Left lobe of liver (tissue), 2 donors: ENCODE measurements at places on chromosomes 2 and 18. TPM values are rescaled to one million over a fixed set of nuclear protein-coding genes. Genes with fewer than 3 reads are reported as not detected.
A peak's percentile ranks its signal among the peaks of the same experiment; 100 is the strongest.

- DNase-seq = no peak
Measured at GRCh38 chr2:140436936-140437335, 1656.7 kb upstream of the NXPH2 start.

DNA sequence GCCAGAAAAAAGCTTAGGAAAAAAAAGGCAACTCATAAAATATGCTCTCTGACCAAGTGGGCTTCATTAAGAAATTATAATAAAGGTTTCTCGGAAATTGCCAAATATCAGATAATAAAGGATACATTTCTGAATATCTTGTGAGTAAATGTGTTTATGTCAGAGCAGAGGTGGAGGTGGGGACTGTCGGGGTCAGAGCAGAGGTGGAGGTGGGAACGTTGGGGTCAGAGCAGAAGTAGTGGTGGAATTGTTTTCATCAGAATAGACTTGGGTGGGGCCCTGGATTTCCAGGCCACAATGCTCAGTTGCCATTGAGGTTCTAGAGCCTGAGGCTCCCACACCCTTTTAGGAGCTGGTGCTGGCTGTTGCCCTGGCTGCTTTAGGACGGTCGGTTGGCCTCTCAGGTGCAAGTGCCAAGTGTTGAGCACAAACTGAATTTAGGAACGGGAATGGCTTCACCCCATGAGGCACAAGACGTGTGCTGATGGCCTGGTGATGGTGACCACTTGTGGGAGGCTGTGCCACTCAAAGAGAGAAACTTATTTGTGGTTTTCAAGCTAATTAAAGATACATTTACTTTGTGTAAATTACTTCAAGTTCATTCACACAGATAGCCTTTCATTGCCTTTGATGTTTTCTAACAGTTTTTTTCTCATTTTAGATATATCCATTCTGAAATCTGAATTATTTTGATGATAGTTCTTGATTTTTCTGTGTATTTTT, 131.5 kb downstream of the ATP9B start:
- no peak for DNase-seq

- DNase-seq = no peak
Measured at GRCh38 chr2:96895746-96896651, 26.1 kb upstream of the SEMA4C start.

SCLY gene
- 40.6 TPM for total RNA-seq

- no peak for DNase-seq
Measured at GRCh38 chr2:241551599-241551997, 6.9 kb upstream of the BOK start.

DNA sequence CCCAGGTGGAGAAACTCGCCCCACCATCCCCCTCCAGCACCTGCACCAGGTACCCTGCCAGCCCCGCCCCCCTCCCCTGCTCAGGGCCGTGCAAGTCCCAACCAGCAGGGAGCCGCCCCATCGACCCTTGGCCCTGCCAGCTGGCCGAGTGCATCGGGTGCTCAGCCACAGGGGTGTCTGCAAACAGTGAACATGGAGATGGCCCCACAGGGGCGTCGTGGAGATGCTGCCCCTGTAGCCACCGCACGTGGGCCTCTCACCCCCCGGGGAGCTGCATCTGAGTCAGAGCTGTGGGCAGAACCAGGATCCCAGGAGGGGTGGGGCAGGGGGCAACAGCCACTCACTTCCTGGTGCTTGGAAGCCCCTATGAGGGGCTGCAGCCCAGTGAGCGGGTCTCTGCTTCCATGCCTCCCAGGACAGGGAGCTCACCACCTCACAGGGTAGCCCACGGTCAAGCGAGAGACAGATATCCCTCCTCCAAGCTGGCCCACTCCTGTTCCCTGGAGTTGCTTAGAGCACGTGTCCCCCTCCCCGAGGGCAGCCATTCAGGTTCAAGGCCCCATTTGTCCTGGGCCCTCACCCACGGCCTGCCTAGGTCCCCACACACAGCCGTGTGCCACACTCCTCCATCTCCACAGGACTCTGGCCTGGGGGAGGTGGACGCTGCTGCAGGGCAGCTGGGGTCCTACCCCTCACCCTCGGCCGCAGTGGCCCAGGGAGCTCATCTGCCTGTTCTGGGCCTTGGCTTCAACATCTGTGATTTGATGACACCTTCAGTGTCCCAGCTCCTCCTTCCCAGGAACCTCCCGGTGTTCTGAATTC, 1.1 kb upstream of the MAB21L4 start:
- DNase-seq = peak; percentile 87

DNA sequence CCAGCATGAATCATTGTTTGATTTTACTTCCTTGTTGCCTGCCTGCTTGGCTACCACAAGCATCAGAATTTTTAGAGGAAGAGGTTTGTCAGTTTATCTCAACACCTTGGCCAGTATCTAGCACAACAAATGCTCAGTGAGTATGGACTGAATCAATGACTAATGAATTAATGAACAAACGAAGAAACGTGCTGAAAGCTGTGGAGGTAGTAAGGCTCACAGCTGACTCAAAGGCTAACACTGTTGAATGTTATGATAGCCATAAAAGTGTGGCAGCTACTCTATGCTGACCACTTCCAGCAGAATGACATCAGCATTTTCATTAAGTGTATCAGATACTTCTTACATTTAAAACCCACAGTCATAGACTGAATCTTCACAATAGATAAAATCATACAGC, 543.4 kb downstream of the IRS1 start:
- DNase-seq = no peak

PMAIP1 gene
- 0.28 TPM for total RNA-seq

- DNase-seq = no peak
Measured at GRCh38 chr2:222193328-222193983, 105.3 kb downstream of the PAX3 start.

DNA sequence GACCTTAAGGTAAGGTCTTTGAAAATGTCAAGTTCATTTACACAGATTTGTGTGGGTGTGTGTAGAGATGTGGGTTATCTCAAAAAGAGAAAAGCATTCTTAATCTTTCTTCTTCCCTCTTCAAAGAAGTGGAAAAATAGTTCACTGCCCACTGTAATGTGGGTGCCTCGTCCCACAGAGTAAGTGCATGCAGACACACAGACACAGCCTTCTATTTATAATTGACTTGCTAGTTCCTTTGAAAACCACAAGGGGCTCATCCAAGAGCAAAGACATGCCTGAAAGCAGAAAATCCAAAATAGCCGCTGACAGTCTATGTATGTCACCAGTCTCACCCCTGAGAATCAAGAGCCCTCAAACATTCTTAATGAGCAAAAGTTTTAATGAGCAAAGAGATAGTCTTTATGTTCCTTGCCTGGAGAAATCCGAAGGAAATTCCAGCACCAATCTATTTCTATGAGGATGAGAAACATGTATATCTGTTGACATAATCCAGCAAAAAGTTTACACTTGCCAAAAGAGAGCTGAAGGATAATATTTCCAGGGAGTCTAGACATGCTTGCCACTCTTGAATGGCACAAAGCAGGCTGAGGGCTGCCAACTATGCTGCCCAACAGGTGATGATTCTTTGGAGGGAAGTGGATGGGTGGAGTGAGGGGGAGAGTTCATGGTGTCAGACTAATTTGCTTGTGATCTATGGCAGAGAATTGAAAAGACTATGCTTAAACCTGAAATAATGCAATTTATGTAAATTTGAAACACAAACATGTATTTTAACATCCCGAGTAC, 93.9 kb downstream of the ACVR1 start:
- DNase-seq = no peak

ZNF396 gene
- 1.2 TPM for total RNA-seq

DNA sequence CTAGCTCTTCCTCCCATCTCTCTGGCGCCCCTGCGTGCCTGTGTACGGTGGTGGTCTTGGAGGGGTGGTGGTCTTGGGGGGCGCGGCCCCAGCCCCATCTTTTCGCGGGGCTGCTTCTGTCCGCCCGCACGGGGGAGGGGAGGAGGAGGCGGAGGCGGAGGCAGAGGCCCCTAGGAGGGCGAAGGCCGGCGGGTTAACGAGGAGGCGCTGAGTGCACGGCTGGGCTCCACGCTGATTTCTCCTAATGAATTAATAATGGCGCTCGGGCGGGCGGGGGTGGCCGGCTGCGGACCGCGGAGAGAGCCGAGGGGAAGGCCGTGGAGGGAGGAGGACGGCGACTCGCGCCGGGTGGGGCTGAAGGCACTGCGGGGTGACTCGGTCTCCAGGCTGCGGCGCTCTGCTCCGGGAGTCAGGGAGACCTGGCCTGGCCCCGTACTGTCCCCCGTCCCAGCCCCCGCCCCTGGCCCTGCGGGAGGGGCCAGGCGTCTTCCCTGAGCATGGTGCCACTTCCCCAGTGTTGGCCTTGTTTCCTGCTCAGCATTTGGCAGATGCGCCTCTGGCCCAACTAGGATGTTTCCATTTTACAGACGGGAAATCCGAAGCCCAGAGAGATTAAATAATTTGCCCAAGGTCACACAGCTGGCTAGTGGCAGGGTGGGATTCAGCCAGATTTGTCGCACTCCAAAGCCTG, 6.0 kb downstream of the GAREM2 start:
- DNase-seq = no peak

GRCh38 chr2:240078631-240079030, 25.3 kb upstream of the OR6B3 start:
- no peak for DNase-seq

- DNase-seq = no peak
Measured at GRCh38 chr2:224875841-224876240, 159.7 kb upstream of the CCDC195 start.

VWC2L gene
- not detected for total RNA-seq

DNA sequence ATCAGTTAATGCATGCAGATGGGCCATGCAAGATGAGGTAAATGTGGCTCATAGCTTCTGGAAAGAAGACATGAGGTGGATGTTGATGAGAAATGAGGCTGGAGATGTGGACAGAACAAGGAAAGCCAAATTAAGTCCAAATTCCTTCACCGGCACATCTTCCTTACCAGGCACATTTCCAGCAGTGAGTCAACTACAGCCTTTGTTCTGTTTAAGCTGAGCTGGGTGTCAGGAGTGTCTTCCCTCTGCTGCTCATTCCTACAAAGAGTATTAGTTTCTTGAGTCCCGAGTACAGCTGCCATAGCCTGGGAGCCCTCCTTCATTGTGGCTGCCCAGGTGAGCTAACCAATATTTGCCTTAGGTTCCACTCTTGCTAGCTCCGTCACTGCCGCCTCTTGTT, 945.0 kb downstream of the SLC4A3 start:
- DNase-seq = no peak

GRCh38 chr2:218249691-218250090, 11.1 kb upstream of the GPBAR1 start:
- no peak for DNase-seq

CHRNA1 gene
- total RNA-seq = not detected

DNA sequence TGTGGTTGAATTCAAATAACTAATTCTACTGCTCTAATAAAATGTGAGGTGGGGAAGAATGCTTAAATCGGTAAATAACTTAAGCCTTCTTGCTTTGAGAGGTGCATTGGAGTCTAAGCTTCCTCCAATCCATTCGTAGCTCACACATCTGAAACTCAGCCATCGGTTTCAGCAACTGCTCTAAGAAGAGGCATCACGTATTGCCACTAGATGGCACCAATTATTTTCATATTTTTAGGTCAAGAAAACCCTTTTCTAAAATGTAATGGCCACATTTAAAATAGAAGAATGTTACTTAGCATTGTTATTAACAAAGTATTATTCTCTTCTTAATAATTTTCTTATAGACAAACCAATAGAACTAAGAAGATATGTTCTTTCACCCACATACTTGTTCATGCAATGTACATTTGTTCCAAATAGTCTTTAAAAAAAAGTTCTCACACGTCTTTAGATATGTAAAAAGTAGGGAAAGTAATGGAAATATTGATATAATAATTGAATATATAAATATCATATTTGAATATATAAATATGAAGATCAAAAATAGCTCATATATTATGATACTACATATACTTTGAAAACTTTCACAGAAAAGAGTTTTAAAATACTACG, 229.8 kb downstream of the CCDC178 start:
- no peak for DNase-seq

DCDC2C gene
- not detected for total RNA-seq

GRCh38 chr18:45780568-45780967, 44.9 kb upstream of the SIGLEC15 start:
- no peak for DNase-seq

METTL8 gene
- 7.5 TPM for total RNA-seq

BMP10 gene
- total RNA-seq = 6.1 TPM

- no peak for DNase-seq
Measured at GRCh38 chr18:13443552-13443951, 225.0 kb downstream of the LDLRAD4 start.

CD8A gene
- total RNA-seq = 0.81 TPM

- DNase-seq = no peak
Measured at GRCh38 chr2:237505188-237505939, 18.3 kb downstream of the MLPH start.

DNA sequence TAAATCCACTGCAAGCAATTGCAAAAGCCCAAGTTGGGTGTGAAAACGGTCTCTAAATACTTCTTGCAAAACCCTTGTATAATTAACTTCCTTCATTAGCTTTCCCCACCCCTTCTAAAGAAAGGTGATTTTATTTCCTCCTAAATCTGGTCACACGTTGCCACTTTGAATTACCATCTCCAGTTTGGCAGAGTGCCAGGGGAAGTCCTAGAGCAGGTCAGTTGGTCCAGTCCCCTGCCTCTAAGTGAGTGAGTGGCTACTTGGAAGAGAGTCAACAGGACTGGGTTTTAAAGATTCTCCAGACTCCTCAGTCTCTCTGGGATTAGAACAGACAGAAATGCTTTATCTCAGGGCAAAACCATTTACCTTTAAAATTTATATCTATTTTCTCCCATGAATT, 18.7 kb upstream of the LYPD6B start:
- DNase-seq = no peak

SCTR gene
- 0.10 TPM for total RNA-seq

DNA sequence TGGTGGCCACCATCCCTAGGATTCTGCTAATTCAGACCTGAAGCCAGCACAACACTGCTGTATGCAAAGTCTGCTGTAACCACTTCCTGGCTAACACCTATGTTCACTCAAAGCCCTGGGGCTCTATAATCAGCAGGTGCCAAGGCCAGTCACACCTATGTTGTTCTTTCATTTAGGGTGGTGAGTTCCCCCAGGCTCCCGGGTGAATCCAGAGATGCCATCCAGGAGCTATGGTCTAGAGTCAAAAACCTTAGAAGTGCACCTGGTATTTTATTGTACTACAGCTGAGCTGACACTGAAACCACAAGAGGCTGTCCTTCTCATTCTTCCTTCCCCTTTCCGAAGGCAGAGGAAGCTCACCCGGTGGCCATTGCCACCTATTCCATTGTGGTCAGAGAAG, 46.2 kb upstream of the CCDC141 start:
- no peak for DNase-seq

DNA sequence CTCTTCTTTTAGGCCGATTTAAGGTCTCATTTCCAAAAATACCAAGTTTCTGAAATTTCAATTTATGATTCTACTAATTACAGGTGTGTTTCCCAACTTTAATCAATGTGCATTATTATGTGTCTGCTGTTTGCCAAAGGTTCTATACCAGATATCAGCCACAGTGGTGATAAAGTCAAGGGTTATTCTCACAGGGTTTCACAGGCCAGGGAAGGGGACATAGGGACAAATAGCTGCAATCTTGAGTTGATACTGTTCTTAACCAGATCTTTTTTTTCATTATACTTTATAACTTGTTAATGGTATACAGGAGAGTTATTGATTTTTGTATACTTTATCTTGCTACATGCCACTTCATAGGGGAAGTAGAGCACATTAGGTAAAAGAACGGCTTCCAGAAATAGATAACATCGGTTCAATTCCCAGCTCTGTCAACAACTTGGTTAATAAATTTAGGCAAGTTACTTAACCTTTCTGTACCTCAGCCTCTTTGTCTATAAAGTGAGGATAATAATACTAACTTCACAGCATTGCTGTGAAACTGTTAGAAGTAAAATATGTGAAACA, 28.9 kb downstream of the RBM44 start:
- DNase-seq = no peak

GRCh38 chr2:118841828-118842461, 5.5 kb downstream of the EN1 start:
- no peak for DNase-seq

- DNase-seq = no peak
Measured at GRCh38 chr2:56335101-56335500, 151.3 kb downstream of the CCDC85A start.
